ENCODE measurements at places on chromosomes 4 and X.

DNA sequence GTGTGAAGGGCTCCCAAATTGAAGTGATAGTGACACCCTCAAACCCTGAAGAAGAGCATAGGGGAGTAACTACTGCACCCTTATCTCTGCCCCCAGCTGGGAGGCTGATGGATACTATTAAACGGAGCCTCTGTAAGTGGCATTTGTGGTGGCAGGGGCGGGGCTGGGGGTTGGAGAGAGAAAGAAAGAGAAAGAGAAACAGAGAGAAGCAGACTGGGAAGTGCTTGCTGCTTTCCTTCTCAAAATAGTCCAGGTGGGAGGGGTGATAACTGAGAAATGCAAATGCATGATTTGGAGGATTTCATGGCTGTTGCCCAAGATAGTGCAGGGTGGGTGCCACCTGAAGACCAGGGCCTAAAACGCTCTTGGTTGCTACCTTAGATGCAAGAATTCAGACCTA, 253.5 kb upstream of the GATB start:
- no peak for DNase-seq

DNA sequence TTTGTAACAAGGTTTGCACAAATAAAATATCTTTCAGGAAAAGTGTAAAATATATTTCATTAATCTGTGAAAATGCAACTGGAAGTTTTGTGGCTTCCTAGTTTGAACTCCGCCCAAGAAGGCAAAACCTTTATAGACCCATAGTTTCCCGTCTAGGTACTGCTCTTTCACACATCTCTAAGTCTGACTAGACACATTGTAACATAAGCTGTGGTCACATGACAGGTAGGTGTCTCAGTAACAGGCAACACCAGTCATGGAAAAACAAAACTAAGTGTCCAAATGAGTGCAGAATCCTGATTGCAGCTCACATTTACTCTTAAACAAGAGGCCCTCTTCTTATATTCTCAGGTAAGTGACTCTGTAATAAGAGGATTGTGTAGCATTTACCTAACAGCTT, 55.6 kb downstream of the SNCA start:
- DNase-seq: peak; percentile 24

GRCh38 chr4:40749717-40750460, at the start of gene NSUN7:
Gene NSUN7 (plus strand): TSS chr4:40749955. CDS start chr4:40750694, 739 bp downstream.
- peak; percentile 5 for DNase-seq

GRCh38 chrX:11836284-11836683, 78.2 kb downstream of the MSL3 start:
- no peak for DNase-seq

DNA sequence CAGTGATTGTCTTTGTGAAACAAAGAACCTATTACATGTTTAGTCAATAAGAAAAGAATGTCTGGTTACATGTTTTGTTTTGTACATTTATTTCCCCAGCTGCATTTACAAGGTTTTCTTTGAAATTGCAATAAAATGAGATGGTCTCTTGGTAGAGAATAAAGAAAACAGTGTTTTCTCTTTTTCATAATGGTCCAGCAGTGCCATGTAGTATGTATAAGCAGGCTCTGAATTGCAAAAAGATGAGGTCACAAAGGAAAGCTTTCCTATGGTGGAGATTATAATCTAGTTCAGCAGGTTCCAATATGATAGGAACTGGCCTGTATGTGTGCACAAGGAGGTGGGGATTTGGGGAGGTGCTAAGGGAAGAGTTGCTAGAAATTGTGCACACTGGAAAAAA, 1417.3 kb downstream of the STIM2 start:
- peak; percentile 70 for DNase-seq

- no peak for DNase-seq
Measured at GRCh38 chrX:69139516-69139915, 25.7 kb downstream of the PJA1 start.

DNA sequence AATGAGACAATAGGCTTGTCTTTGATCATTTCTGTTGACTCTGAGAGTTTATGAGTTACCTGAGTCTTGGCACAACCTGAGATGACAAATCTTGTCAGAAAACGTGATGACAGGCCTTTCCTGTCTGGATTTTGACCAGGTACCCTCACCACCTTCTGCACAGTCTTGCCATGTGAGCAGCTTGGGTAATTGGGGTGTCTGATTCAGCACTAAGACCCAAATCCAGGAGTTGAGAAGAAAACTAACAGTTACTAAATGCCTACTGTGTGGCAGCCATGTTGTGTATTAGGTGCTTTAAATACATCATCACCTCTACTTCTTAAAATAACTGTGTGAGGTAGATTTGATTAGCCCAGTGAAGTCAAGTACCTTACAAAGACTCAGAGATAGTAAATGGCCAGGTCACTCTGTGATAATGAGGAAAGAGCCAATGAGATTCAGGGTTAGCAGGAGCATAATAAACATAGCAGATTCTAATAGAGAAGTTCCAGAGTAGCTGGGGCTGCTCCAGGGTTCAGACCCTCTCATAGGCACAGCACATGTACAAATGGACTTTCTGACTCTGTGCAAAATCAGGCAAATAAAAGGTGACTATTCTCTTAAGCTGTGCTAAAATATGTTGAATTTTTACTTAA, 2.8 kb downstream of the EREG start:
- no peak for DNase-seq

- DNase-seq: peak; percentile 76
Measured at GRCh38 chr4:157014621-157015591, 43.3 kb upstream of the PDGFC start.

GRCh38 chr4:81214881-81215868, at the start of gene PRKG2:
Gene PRKG2 (minus strand): TSS chr4:81215222. CDS start chr4:81205047, 10,175 bp downstream.
- DNase-seq: peak; percentile 39
